Lower leg skin (tissue), 4 donors: ENCODE measurements at places on chromosomes 3 and 15.

DNA sequence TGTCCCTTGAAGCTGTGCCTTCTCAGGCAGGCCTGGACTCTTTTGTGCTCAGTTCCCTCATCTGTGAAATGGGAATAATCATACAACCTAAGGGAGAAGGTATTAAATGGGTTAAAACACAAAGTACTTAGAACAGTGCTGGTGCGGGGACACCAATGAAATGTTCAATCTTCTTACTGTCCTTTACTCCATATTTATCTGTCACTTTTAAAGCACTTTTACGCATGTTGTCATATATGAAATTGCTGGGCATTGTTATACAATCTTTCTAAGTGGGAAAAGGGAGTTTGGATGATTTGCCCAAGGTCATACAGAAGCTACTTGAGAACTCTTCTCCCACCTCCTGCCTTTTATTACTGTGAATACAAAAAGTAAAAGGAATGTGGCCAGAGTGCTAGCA lies 87.8 kb upstream of the PSMD6 start:
- DNase-seq: no peak

- no peak for DNase-seq
Measured at GRCh38 chr15:97874139-97874538, 86.4 kb upstream of the ARRDC4 start.

DNA sequence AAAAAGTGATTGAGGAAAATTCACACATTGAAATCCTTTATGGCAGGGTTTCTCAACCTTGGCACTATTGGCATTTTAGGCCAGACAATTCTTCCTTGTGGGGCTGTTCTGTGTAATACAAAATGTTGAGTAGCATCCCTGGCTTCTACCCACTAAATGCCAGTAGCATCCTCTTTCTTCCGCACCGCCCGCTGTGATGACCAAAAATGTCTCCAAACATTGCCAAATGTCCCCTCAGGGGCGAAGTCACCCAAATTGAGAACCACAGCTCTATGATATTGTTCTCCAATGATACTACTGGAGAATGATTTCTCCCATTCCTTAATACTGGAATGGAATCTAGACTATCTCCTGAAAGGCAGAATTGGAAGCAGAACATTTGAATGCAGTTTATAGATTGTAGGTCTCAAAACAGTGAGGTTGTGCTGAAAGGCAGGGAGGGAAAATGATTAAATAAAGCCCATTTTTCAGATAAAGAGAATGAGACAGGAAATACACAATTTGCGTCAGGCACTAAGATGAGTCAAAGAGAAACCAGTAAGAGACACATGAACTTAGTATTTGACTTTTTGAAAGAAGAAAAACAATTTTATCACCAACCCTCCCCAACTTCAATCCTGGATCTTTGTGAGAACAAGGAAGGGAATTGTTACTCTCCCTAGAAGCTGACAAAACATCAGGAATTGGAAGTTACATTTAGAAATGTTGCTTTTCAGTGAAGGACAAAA lies 101.6 kb upstream of the TNIK start:
- DNase-seq: no peak

GRCh38 chr3:142225885-142226215 lies 465 bp upstream of the GK5 start:
- no peak for DNase-seq

DNA sequence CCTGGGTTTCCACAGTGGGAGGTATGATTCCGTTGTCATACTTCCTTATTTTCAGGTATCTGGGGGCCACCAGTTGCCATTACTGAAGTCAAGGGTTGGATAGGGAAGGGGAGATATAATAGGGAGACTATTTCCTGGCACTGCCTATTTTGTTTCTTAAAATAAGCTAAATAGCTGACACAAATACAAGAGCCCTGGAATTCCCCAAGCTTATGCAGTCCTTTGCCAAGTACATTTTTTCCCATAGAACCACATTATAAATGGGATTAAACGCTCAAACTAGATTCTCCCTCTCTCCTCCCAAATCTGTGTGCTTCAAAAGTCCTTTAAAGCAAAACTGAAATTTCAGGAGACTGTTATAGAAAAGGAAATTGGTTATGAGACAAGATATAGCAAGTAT lies 68.7 kb downstream of the AP4E1 start:
- no peak for DNase-seq

DNA sequence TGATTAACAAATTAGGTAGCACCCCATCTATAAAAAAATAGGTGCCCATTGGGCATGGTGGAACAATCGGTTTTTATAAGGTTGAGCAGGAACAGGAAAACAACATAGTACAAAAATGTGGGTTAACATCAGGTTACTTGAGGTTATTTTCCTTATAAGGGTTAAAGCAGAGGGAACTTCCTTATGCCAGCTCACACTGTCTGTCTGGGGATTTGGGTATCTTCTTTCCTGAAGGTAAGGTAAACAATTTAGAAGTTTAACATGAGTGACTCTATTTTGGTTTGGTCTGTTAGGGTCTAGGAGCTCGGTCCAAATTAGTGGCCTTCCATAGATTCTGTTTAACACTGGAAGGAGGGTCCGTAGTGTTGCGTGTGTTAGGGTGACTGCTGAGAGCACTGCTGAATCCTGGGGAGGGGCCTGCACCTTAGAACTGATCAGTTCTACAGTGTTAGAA lies 14.7 kb downstream of the CHD2 start:
- no peak for DNase-seq

DNA sequence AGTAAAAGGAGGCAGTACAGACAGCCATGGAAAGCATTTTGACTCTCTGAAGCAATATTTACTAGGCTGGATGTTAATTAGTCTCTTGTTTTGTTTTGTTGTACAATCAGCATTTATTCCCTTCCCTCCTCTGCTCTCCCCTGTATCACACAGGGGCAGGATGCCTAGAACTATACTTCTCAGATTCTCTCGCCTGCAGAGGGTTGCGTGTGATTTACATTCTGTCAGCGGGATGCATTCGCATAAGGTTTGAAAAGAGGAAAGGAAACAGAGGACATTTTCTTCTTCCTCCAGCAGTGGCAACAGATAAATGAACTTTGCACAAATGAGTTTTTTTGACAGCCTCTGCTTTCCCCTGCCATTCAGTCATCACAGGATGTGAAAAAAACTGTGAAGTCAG lies 188.3 kb downstream of the RSL24D1 start:
- DNase-seq: no peak

DNA sequence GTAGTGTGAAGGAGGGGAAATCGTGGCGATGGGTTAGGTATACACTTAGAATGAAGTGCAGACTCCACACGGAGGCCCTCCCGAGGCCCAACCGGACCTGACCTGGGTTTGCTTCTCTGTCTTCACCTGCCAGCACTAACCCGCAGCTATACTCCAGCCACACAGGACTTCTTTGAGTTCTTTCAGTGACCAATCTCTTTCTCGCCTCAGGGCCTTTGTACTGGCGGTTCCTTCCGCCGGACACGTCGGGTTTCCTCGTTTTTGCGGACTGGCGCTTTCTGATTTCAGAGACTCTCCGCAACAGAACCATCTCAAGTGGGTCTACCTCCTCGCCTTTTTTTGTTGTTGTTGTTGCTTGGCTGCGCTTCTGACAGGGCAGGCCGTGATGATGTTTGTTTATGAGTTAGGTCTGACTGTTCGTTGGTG lies at the start of gene NEIL1:
Gene NEIL1 (plus strand): TSS at position 244 of the 426 bp plus-strand sequence. CDS start 1,867 bp downstream, outside the sequence.
- no peak for DNase-seq

DNA sequence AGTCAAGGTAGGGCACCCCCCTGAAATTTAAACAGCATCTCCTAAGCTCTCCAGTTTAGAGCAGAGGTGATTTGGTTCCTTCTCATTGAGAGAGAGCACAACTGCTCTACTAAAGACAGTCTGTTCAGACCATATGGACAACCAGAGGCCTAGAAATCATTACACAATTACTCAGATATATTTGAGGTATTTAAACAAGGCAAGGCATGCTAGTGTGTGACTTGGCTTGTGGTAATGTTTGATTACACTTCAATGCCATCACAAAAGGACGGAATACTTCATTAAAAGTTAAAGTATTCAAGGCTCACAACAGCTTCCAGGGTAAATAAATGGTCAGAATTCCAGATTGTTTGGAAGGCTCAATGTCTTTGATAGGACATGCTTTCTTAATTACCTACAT lies 110.2 kb downstream of the LRTM1 start:
- no peak for DNase-seq

DNA sequence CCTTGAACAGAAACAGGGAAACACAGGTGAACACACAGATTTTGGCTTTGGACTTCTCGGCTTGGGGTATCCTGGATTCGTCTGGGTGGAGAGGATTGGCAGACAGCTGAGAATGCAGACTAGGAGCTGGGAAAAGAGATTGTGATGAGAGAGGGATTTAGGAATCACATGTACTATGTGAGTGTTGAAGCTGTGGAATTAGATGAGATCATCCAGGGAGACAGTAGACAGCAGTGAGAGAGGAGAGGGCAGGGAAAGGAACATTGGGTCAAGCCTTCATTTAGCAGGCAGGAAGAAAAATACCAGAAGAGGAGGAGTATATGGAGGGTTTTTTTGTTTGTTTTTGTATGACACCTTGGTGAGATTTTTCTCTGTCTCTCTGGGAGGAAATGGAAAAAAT lies 262.1 kb upstream of the TBL1XR1 start:
- DNase-seq: no peak

DNA sequence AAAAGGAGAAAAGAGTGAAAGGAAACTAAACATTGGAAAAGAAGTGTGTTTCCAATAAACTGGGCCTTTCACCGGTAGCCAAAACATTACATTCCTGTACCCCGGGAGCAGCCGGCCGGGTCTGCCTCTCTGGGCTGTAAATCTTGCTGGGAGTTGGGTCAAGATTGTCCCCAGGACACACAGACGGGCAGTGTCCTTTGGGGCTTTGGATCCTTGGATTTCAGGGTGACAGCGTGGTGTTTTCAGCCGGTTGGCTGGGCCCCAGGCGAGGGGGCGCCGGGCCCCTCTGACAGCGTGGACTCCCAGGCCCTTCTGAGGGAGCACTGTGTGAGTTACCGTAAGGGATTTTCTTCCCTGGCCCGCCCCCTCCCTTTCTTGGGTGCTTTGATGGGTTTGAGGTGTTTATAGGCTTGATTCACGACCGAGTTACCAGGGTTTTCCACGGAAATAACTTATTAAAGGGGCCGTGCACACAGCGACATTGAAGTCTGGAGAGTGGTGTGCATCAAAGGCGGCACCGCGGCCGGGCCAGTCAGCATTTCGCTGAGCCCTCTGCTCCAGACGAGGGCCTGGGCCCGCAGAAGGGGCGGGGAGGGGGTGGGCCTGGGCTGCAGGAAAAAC lies 27.4 kb downstream of the SMAD6 start:
- no peak for DNase-seq

DNA sequence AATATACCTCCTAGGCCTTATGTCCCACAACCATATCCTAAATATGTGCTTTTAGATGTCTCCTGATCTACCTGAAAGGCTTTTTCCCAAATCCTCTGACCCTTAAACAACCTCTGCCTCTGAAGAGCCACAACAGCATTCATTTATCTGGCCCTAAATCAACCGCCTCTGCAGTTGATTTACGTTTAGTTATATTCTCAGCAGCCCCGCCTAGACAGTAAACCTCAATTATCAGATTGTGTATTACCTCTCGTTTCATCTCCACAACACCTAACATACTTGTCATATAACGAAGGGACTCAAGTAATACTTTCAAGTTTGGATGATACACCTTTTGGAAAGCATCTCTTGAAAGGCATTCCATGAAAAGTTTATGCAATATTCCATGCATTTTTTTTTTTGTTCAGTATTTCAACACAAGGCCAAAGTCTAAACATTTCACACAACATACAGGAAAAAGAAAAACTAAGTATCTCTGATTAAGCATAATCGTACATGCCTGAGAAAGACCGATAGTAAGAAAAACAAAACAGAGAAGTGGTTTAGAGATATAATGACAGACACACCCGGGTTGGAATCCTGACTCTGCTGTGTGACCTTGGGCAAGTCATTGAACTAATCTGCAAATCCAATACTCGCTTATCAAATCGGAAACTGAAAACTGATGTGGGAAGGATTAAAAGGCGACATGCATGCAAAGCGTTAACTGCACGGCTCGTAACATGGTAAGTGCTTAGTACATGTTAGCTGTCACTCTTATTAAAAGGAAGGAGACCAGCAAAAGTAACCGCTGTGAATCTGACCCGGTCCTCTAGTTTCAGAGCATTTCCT lies 778 bp downstream of the CRBN start:
- no peak for DNase-seq

- no peak for DNase-seq
Measured at GRCh38 chr3:194369522-194370279, at the start of gene LRRC15. Gene LRRC15, minus strand, starts transcription at chr3:194369743. Its CDS starts 8,700 bp downstream, at chr3:194361043.

DNA sequence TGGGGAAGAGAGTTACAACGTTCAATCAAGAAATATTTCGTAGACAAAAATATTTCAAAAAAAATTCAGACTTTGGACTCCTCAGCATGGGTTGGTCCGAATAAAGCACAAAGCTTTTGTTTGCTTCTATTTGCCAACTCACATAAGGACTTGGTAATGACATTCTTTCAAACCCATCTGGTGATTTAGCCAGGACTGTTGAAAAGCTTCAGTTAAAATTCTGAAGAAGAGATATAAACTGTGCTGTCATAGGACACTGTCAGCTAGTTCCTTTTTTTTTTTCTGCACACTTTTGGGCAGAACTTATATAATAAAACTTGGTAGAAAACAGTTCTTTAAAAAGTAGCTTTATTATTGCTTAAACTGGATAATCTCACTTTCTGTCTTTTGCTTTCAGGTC lies 660.8 kb upstream of the SGO1 start:
- DNase-seq: no peak

GRCh38 chr3:176692199-176692965 lies 504.9 kb downstream of the TBL1XR1 start:
- no peak for DNase-seq

GRCh38 chr15:25727116-25727515 lies 136.0 kb downstream of the ATP10A start:
- DNase-seq: no peak

- DNase-seq: peak; percentile 78
Measured at GRCh38 chr15:67806536-67806935, 18.8 kb upstream of the SKOR1 start.

DNA sequence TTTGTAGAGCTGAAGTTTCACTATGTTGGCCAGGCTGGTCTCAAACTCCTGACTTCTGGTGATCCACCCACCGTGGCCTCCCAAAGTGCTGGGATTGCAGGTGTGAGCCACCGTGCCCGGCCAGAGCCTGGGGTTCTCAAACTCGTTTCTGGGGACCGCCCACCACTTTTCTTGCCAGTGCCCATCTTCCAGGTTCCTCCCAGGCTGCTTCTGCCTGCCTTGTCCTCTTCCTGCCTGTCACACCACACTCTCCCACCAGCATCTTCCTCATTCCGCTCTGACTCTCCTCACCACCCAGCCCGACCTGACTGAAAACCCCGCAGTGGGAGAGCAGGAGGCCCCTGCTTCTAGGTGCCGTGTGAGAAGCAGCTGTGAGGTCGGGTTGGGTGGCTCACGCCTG lies 3.1 kb upstream of the DYNLT2B start:
- DNase-seq: no peak

- no peak for DNase-seq
Measured at GRCh38 chr3:66195347-66195783, 25.4 kb upstream of the SLC25A26 start.

DNA sequence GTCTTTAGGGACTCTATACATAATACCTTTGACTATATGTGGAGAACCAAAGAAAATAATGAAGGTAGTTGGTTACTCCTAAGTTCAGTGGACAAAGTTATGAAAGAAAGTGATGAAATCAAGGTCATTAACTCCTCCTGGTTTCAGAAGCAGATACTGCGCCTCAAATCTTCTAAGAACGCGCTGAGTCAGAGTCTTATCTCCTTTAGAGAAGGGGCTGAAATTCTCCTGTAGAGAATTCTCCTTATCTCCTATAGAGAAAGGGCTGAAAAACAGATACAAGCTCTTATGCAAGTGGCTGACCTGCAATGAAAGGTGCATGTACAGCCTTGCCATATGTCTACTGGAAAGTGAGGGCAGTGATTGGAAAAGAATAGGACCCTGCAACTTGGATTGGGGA lies 824.2 kb downstream of the NSUN3 start:
- DNase-seq: no peak
